ENCODE measurements at places on chromosomes 1 and 21. TPM values are rescaled to one million over a fixed set of nuclear protein-coding genes. Genes with fewer than 3 reads are reported as not detected.

DNA sequence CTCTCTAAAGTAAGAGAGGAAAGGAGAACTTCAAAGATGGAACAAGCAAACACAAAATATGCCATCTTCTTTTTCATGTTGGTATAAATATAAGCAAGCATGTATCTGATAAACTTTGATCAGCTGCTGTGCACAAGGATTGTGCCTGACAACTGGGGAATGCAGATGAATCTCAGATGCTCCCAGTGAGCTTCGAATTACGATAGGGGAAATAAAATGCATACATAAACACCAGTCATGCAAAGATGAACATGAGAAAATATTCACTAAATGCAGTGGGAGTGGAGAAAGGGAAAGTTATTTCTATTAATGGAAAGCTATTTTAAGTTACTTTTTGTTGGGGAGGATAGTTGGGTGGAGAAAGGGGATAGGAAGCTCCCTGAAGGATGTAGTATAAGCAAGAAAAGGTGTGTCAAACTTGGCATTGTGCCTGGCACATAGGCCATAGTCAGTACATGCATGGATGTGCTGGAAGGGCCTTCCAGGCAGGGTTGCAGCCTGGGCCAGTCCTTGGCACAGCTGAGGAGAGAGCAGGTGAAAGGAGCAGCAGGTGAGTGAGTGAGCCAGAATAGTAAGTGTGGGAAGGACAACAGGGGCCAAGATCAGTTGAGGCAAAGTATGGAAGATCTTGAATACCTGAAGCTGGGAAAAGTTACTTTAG lies 57.8 kb upstream of the PGD start:
- DNase-seq, result no peak
- no peaks in the 10 kb centered on the region for H3K4me1 ChIP-seq
- H3K4me3 ChIP-seq, result no peak overlapping the region
- no peaks in the 10 kb centered on the region for H3K27me3 ChIP-seq

- H3K4me1 ChIP-seq, result no peaks in the 10 kb centered on the region
- no peak for DNase-seq
- H3K4me3 ChIP-seq, result no peak overlapping the region
- H3K27me3 ChIP-seq, result no peaks in the 10 kb centered on the region
- no peaks in the 10 kb centered on the region for H3K36me3 ChIP-seq
Observed at GRCh38 chr1:97867127-97867526, 53.7 kb downstream of the DPYD start.

- H3K27me3 ChIP-seq, result peaks cover 5% of the 10 kb centered on the region
- H3K27ac ChIP-seq, result no peak within 1 kb of the TSS
- no peaks in the 10 kb centered on the region for H3K4me1 ChIP-seq
- no peak within 1 kb of the TSS for H3K4me3 ChIP-seq
- H3K36me3 ChIP-seq, result no peaks in the 10 kb centered on the region
Observed at GRCh38 chr1:154502066-154502743, at the start of the genes SHE and TDRD10. Gene SHE (minus strand): TSS chr1:154502412. CDS start chr1:154502026, 386 bp downstream. Gene TDRD10 (plus strand): TSS chr1:154502219. CDS start chr1:154506904, 4,685 bp downstream.

- no peak overlapping the region for H3K4me3 ChIP-seq
- H3K27ac ChIP-seq, result no peak overlapping the region
- no peak for DNase-seq
- no peaks in the 10 kb centered on the region for H3K27me3 ChIP-seq
- H3K36me3 ChIP-seq, result no peaks in the 10 kb centered on the region
- H3K4me1 ChIP-seq, result peaks cover 8% of the 10 kb centered on the region
Observed at GRCh38 chr1:43293176-43293575, 7.6 kb upstream of the TIE1 start.

- no peaks in the 10 kb centered on the region for H3K4me1 ChIP-seq
- no peak for DNase-seq
- H3K4me3 ChIP-seq, result no peak overlapping the region
- H3K27me3 ChIP-seq, result no peaks in the 10 kb centered on the region
Observed at GRCh38 chr1:170498876-170499275, 33.1 kb upstream of the GORAB start.

Gene TOR1AIP1
- total RNA-seq, result 59.5 TPM

Gene CCDC185
- total RNA-seq, result not detected

Gene OPRD1
- total RNA-seq, result not detected

Gene VSIG8
- not detected for total RNA-seq

- H3K27me3 ChIP-seq, result no peaks in the 10 kb centered on the region
- H3K27ac ChIP-seq, result no peak overlapping the region
- no peaks in the 10 kb centered on the region for H3K36me3 ChIP-seq
Observed at GRCh38 chr21:34336245-34336644, 27.6 kb upstream of the KCNE2 start.

- no peaks in the 10 kb centered on the region for H3K4me1 ChIP-seq
- no peaks in the 10 kb centered on the region for H3K36me3 ChIP-seq
- no peak overlapping the region for H3K4me3 ChIP-seq
- no peak overlapping the region for H3K27ac ChIP-seq
- H3K27me3 ChIP-seq, result no peaks in the 10 kb centered on the region
Observed at GRCh38 chr1:218829097-218829496, 344.6 kb upstream of the LYPLAL1 start.

DNA sequence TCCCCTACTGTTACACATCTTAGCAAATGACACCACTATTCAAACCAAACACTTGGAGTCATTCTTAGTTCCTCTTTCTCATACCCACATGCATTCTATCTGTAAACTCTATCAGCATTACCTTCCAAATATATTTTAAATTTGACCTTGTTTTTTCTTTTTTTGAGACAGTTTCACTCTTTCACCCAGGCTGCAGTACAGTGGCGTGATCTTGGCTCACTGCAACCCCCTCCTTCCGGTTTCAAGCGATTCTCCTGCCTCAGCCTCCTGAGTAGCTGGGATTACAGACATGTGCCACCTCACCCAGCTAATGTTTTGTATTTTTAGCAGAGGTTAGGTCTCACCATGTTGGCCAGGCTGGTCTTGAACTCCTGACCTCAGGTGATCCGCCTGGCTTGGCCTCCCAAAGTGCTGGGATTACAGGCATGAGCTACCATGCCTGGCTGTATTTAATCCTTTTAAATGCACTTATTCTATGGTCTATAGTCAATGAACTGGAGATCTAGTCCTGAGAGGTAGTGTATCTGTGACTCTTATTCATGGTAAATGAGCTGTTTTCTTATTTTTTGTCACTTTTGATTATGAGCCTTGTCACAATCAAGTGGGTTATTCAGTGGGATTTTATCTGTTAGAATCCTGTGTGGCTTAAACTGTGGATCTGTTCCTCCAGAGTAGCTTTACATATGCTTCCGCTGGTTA lies 73.1 kb downstream of the GATAD2B start:
- peaks cover 7% of the 10 kb centered on the region for H3K4me1 ChIP-seq
- no peak overlapping the region for H3K27ac ChIP-seq
- H3K27me3 ChIP-seq, result no peaks in the 10 kb centered on the region
- no peaks in the 10 kb centered on the region for H3K36me3 ChIP-seq
- H3K4me3 ChIP-seq, result no peak overlapping the region

DNA sequence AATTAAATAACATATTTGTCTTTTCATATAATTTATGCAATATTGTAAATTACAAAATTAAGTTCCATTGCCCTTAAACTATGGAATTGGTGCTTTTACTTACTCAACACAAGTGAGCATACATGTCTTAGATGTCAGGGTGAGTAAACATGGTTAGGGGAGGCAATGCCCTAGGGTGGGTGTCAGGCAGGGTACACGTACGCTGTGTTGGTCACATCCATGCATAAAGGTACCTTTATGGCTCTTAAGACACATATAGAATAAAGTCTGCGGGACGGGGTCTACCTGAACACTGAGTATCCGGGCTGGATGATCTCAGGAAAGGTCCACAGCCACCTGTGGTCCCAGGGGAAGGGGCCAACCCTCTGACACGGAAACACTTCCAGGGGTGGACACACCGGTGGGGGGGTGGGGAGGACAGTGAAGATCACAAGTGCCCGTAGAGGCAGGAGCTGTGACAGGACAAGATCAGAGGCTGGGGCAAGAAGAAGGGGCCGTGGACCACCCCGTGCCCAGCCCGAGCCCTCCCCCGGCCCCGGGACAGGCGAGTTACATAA lies 720 bp downstream of the LIN9 start:
- peaks cover 5% of the 10 kb centered on the region for H3K4me1 ChIP-seq
- peaks cover 4% of the 10 kb centered on the region for H3K27me3 ChIP-seq
- peak overlapping the region; percentile 76 for H3K27ac ChIP-seq
- peak overlapping the region; percentile 99 for H3K4me3 ChIP-seq

Gene TP73
- total RNA-seq, result 0.45 TPM

GRCh38 chr1:248243204-248243603 lies 12.0 kb downstream of the OR2M4 start:
- H3K4me1 ChIP-seq, result no peaks in the 10 kb centered on the region
- peak; percentile 37 for DNase-seq
- H3K36me3 ChIP-seq, result no peaks in the 10 kb centered on the region
- no peak overlapping the region for H3K4me3 ChIP-seq
- H3K27me3 ChIP-seq, result no peaks in the 10 kb centered on the region
- no peak overlapping the region for H3K27ac ChIP-seq

DNA sequence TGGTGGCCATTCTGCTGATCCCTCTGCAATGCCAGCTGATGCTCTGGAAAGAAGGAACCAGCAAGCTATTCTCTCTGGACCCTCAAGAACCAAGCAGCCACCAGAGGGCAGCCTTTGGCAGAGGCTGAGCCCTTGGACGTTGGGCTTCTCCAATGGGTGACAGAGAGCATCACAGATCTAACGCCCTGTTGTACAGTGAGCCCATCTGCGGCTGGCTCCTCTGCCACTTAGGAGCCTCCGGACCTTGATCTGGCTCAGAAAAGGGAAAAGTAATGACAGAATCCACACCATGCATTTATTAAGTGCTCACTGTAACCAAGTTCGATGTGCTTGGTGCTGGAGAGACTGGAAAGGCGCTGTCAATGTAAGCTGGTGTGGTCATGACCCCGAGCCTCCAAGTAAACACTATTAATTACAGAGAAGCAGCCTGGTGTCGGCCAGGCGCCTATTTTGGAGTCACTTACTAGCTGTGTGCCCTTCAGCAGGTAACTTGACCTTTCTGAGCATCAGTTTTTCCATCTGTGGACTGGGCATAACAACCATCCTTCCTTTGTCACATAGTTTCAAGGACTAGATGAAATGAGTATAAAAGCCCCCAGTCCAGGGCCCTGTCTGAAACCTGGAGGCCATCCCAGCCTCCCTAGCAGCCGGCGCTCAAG lies 34.9 kb downstream of the ECE1 start:
- DNase-seq, result peak; percentile 74
- H3K27me3 ChIP-seq, result no peaks in the 10 kb centered on the region
- peaks cover 78% of the 10 kb centered on the region for H3K36me3 ChIP-seq
- H3K4me3 ChIP-seq, result no peak overlapping the region
- peaks cover 4% of the 10 kb centered on the region for H3K4me1 ChIP-seq

DNA sequence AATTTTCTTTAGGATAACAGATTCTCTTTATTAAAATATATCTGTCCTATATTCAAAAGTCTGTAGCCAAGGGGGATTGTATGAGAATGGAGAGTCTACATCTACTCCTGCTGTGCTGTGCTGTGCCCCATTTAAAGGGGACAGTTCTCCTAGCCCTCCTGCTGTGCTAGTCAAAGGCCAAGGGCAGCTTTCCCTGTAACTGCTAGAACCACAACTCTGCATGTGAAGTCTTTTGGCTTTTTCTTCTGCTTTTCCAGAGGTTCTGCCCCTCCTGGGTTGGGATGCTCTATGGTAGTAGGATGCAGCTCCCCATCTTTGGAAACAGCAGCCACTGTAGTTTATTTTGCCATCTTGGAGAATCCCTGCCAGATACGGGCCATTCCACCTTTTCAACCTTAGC lies 197.5 kb upstream of the JUN start:
- H3K27me3 ChIP-seq, result no peaks in the 10 kb centered on the region
- no peak overlapping the region for H3K27ac ChIP-seq
- DNase-seq, result no peak
- no peaks in the 10 kb centered on the region for H3K4me1 ChIP-seq

GRCh38 chr1:170367615-170368014 lies 164.4 kb upstream of the GORAB start:
- no peak overlapping the region for H3K4me3 ChIP-seq
- DNase-seq, result no peak
- H3K36me3 ChIP-seq, result no peaks in the 10 kb centered on the region
- no peaks in the 10 kb centered on the region for H3K27me3 ChIP-seq

Gene CHODL
- 0.19 TPM for total RNA-seq

GRCh38 chr1:156638189-156638985 lies 3.5 kb upstream of the BCAN start:
- no peaks in the 10 kb centered on the region for H3K4me1 ChIP-seq
- DNase-seq, result no peak
- peaks cover 22% of the 10 kb centered on the region for H3K27me3 ChIP-seq
- no peaks in the 10 kb centered on the region for H3K36me3 ChIP-seq
- no peak overlapping the region for H3K4me3 ChIP-seq

GRCh38 chr1:160168016-160168415 lies 16.6 kb downstream of the ATP1A4 start:
- no peaks in the 10 kb centered on the region for H3K4me1 ChIP-seq
- no peaks in the 10 kb centered on the region for H3K36me3 ChIP-seq
- H3K27me3 ChIP-seq, result no peaks in the 10 kb centered on the region
- H3K27ac ChIP-seq, result no peak overlapping the region

Gene G0S2
- total RNA-seq, result 128 TPM

GRCh38 chr1:109266965-109267364 lies 16.0 kb downstream of the PSRC1 start:
- no peaks in the 10 kb centered on the region for H3K27me3 ChIP-seq
- H3K4me3 ChIP-seq, result no peak overlapping the region
- DNase-seq, result no peak
- H3K36me3 ChIP-seq, result no peaks in the 10 kb centered on the region
- H3K4me1 ChIP-seq, result no peaks in the 10 kb centered on the region

GRCh38 chr1:180966744-180967536 lies 54.2 kb downstream of the KIAA1614 start:
- DNase-seq, result no peak

DNA sequence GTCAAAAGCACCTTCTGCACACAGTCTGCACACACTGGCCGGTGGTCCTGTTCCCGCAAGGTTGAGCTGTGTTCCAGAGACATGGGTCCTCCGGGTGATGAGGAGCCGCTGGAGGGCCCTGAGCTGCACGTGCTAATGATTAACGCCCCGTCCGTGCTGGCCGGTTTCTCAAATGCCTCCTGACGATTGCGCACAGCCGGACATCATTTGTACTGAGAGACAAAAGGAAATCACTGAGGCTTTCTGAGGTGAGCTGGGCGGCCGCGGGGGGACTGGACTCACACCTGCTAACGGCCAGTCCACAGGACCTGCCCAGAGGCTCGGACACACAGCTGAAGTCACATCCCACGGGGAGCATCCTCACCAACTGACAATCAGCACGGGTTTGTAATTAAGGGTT lies 29.2 kb downstream of the POFUT2 start:
- H3K4me1 ChIP-seq, result no peaks in the 10 kb centered on the region
- H3K27ac ChIP-seq, result no peak overlapping the region
- H3K27me3 ChIP-seq, result no peaks in the 10 kb centered on the region
- no peak for DNase-seq
- H3K4me3 ChIP-seq, result no peak overlapping the region
- peaks cover 3% of the 10 kb centered on the region for H3K36me3 ChIP-seq

Gene ABL2
- total RNA-seq, result 18.6 TPM

DNA sequence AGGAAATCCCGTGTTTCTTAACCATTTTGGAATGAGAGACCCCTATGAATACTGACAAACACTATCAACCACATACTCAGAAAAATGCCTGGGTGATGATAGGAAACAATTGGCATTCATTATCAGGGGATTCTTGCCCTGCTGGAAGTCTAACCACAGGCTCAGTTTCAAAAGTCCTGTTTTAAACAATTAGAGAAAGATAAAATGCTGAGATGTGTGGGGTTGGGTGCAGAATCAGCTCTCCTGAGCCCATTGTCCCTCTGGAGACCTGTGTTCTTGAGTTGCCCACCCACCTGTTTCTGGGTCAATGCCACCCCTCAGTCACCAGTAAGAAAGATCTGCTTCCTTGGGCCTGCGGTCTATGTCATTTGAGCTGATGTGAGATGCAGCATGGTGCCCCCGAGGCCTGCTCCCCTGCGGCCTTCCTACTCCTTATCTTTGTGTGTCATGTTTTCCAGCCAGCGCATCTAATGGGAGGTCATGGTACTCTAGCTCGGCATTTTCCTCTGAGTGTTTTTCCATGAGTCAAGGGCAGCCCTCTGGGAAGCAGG lies 130.3 kb upstream of the PLXNA2 start:
- no peak for DNase-seq
- no peaks in the 10 kb centered on the region for H3K27me3 ChIP-seq
- no peak overlapping the region for H3K27ac ChIP-seq
- no peak overlapping the region for H3K4me3 ChIP-seq

Data from naive thymus-derived CD4-positive, alpha-beta T cell (primary cell).